ENCODE measurements at places on chromosomes 12 and 14.

DNA sequence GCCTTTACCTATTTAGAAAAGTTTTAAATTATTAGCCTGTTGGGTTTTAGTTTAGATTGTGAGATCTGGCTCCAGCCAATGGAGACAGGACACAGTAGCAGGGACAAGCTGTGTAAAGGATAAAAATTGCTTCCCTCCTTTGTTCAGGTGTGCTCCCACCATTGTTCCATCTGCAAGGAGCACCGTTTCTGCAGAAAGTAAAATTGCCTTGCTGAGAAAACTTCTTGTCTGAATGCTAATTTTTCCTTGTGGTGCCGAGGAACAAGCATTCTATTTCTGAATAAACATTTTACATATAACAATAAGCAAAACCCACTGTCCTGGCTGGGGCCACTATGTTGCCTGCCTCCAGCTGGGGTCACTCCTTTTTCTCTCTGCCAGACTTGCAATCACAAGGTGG lies 72.7 kb upstream of the ZFP36L1 start:
- no peak for DNase-seq

DNA sequence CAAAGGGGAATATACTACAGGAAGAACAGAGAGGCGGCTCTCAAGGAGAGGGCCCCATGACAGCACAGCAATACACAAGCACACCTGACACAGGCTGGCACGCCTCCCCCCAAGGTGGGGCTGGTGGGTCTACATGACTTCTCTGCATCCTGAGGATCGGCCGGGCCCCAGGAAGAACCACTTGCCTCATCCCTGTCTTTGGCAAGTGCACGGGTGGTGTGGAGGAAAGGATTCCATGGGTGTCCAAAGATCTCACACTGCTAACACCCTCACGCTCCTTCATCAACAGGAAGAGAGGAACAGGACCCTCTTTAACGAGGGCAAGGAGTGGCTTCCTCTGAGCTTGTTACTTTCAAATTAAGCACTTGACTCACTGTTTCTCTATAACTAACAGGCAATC lies 7.3 kb downstream of the VAMP1 start:
- DNase-seq: no peak

GRCh38 chr12:2374092-2374906 lies 321.5 kb downstream of the CACNA1C start:
- no peak for DNase-seq

DNA sequence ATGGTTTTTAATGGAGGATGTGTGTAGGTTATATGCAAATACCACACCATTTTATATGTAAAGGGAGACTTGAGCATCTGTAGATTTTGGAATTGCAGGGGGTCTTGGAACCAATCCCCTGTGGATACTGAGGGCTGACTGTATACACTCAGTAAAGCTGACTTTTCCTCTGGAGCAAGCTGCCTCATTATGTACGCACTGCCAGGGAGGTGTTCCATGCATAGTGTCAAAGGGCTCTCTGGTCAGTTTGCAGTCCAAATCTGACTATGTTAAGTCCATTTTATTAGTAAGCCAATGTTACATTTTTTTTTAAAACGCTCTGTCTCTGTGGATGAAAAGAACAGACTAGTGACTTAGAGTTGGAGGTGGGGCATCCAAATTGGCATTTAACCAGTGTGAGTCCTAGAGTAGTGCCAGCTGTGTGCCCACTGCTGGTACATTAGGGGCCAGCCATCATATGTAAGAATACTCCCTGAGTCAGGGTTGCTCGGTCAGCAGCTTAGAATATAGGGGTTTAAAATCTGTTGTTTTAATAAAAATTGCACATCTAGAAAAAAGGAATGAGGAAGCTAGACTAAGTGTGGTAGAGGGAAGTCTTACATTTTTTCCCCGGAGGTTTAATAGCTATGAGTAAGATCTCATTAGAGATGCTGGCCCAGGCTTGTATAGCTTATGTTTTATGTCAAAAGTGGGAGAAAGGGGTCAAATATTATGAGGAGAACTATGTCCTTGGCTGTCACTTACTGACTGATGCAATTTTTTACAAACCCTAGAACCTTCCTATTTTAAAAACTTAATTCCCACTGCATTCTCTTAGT lies 87.0 kb downstream of the TESC start:
- no peak for DNase-seq

GRCh38 chr12:45577844-45578399 lies 151.6 kb upstream of the ARID2 start:
- DNase-seq: no peak

- DNase-seq: no peak
Measured at GRCh38 chr14:94480809-94481208, 4.8 kb upstream of the SERPINA9 start.

DNA sequence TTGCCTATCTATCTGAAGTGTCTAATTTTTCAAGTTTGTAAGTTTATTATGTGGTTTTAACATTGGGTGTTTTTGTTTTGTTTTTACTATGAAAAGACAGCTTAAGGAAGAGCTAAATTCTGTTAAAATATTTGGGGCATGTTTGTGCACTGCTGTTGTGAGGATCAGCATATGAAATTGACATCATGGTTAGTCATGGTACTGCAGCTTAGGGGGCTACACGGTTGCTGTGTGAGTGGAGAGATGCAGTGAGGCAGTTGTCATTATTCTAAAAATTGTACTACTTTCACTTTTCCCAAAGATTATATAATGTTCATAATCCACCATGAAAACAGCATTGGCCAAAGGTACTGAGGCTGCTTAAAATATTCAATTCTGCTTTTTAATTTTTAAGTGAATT lies 49.0 kb downstream of the ZC3H14 start:
- DNase-seq: no peak

- no peak for DNase-seq
Measured at GRCh38 chr12:31362759-31363415, 36.9 kb upstream of the SINHCAF start.

GRCh38 chr12:46547421-46548354 lies 175.1 kb upstream of the SLC38A2 start:
- DNase-seq: no peak

DNA sequence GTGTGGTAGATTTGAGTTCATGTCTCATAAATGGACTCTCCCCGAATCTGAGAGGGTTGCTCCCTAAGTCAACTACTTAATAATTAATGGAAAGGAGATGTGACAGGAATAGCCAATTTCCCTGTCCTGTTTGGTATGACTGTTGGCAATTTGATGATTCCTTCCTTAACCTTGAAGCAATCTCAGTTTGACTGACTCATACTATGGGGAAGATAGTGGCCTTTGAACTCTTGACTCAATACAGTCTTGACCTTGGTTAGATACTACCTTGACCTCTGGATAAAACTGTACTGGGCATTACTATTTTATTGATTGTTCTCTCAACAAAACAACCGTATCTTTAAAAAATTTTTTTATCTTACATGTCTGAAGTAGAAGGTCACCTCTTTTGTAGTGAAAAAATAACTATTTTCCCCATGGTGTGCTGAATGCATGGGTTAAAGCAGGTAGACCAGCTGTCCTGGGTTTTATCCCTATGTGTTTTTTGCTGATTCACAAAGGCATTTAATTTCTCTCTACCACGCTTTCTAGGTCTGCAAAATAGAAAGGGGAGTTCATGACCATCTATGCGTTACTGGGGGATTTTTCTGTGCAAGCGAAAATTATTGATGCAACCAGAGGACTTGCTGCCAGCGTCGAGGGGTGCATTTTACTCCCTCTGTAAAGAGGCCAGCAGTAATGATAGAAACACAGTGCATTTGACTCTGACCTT lies 80.1 kb downstream of the ETV6 start:
- no peak for DNase-seq

GRCh38 chr12:62799766-62800406 lies 135.1 kb downstream of the PPM1H start:
- no peak for DNase-seq

DNA sequence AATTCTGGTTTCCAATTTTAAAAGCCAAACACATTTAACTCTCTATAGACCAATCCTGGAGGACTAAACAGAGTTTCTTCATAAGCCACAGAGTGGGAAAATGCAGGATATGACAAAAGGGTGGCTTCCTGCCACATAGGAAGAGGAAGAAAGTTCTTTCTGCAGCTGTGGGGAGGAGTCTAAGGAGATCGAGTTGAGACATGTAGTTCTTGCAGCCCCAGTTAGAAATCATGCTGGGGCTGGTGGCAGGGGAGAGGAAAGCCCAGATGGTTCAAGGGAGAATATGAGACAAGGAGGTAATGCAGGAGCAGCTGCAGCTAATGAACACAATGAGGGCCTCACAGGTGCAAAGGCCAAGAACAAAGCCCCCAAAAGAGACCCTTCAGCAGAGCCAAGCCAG lies 85.0 kb upstream of the ARID2 start:
- DNase-seq: no peak

DNA sequence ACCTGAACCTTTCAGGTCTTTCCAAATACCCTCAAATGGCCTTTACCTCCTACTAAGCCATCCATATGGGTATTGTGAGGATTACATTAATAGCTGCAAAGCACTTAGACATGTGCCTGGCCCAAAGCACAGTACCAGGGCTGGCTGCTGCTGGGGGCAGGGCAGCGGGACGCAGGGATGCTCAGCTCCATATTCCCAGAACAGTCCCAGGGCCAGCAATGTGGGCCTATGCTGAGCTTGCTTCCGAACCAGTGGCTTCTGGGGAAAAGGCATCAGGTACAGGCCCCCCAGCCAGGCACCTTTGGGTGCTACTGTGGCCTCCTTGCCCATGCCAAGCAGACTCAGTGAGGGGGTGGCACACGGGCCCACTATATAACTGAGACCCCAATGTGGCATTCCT lies 10.4 kb downstream of the ACTN1 start:
- no peak for DNase-seq

DNA sequence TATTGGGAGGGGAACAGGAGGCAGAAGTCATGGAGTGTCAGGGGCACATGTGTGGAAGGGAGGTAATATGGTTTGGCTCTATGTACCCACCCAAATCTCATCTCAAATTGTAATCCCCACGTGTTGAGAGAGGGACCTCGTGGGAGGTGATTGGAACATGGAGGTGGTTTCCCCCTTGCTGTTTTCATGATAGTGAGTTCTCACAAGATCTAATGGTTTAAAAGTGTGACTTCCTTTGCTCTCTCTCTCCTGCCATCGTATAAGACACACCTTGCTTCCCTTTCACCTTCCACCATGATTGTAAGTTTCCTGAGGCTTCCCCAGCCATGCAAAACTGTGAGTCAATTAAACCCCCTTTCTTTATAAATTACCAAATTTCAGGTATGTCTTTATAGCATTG lies 41.6 kb upstream of the CDK17 start:
- DNase-seq: no peak

GRCh38 chr14:24226473-24226872 lies 5.7 kb downstream of the NEDD8 start:
- no peak for DNase-seq

GRCh38 chr14:64195199-64195598 lies 99.0 kb downstream of the ESR2 start:
- DNase-seq: no peak

GRCh38 chr14:34711169-34711568 lies 3.2 kb downstream of the CFL2 start:
- DNase-seq: no peak

DNA sequence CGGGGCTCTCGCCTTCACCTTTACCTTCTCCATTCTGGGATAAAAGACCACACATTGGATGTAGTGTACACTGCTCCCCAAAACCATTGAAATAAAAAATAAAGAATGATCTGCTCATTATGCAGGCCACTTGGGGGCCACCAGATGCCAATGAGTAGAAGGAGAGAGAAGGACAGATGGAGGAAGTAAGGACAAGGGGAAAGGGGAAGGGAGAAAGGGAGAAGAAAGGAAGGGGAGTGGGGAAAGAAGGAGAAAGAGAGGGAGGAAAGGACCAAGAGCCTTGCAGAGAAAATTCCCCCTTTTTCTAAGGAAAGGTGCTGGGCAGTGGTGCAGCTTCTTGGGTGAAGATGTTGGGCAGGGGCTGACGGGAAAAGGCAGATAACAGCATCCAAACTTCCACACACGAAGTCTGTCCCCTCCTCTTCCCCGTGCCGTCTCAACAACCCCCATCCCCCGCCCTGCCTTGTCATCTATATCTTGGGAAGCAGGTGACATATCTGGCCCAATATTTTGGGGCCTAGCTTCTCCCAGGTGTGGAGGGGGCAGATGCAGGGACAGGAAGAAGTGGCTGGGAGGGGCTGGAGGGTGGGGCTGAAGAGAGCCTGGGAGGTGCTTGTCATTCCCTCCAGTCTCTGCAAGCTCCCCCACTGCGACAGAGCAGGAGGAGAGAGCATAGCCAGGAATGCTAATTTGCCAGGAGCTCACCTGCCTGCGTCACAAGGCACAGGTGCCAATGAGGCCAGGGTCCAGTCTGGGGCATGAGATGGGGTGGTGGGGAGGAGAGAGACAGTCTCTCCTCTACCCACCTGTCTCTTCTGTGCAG lies 107.5 kb downstream of the SINHCAF start:
- no peak for DNase-seq

- DNase-seq: no peak
Measured at GRCh38 chr14:60278350-60278749, 29.3 kb downstream of the PPM1A start.

- DNase-seq: no peak
Measured at GRCh38 chr12:110371408-110372055, 32.0 kb downstream of the ANAPC7 start.

GRCh38 chr14:20970647-20970982 lies 15.3 kb downstream of the RNASE2 start:
- no peak for DNase-seq

GRCh38 chr12:88432531-88433490 lies 147.5 kb downstream of the KITLG start:
- DNase-seq: no peak

DNA sequence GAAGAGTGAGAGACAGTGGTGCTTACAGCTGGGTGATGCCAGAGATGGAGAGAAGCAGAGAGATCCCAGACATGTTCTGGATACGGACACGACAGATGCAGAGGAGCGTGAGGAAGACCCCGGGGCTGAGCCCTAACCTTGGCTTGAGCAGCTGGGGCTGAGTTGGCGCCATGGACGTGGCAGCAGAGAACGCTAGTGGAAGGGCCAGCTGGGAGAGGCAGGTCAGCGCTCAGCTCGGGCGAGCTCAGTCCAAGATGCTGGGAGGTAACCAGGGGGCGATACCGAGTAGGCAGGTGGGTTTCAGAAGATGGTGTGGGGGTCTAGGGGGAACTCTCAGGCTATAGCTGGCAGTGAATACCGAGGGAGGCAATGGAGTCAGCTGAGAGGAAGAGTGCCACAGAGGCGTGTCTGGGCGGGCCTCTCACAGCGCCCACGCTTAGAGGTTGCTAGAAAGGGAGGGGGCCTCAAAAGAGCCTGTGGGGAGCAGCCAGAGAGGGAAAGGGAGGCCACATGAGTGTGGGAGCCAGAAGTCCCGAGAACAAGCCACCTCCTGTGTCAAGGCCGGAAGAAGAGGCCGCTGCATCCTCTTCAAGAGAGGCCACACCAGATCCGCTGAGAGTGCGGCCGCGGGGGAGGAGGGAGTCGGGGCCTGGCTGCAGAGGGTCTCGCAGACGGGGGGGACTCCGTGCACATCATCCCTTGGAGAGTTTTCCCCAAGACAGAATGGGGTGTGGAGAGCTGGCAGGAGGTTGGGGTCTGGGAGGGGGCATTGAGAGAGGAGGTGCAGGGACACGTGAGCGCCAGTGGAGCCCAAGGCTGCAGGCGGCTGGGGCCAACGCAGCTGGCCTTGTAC lies 57.0 kb upstream of the DIO3 start:
- DNase-seq: no peak

GRCh38 chr12:91203610-91204009 lies 21.0 kb upstream of the DCN start:
- no peak for DNase-seq

GRCh38 chr12:95701275-95701674 lies 89.3 kb downstream of the NTN4 start:
- DNase-seq: no peak

Measured in activated effector memory CD4-positive, alpha-beta T cell treated with Interleukin-2 at 50 U/mL for 16 hours (primary cell).